ENCODE measurements at places on chromosomes 7 and 10.
A peak's percentile ranks its signal among the peaks of the same experiment; 100 is the strongest.

- DNase-seq: no peak
These were observed 97.9 kb upstream of the PALS2 start for GRCh38 chr7:24475166-24475961.

DNA sequence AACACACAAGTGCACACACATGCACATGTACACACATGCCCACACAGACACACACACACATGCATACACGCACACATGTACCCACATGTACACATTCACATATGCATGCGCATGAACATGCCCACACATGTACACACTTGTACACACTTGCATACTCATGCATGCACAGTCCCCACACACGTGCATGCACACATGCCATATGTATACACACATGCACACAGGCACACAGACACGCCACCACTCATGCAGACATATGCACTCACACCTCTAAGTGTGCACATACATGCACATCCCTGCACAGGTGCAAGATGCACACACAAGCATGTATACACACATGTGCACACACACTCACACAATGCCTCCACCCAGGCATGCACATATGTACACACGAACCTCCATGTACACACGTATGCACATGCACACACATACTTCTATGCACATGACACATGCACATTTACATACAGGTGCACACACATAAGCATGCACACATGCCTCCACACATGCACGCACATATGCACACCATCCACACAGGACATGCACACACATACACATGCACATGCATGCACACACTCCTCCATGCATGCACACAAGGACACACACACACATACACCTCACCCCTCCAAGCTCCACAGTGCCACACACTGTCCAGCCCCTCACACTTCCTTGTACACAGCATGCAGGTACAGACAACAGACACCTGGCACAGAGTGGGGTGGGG lies 45.8 kb downstream of the YKT6 start:
- no peak for DNase-seq

DNA sequence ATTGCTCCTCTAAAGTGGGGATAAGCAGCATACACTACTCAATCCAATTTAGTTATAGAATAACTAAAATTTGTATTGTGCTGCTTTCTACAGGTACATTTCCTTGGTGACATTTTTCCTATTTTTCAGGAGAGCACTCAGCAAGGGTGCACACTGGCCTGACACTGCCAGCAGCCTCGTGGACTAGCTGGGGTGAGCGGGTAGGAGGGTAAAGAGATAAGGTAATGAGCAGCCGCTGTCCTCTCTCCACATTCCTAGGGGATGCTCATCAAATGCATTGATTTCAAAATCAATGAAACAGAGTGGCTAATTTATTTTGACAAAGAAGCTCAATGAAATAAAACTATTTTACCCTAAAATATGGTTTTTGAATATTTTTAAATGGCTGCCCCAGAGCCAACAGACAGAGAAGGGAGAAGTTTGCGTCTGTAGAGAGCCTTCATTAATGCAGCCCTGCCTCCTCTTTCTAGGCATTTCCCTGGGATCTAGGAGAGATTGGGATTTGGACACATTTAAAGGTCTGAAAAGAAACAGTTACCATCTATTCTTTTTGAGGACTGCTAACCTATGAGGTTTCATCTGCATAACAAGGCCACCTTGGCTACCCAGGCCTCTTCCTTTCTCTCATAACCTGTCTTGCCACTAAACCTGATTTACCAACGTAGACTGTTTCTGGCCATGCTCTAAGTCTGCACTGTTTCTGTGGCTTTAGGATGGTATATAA lies 561.0 kb downstream of the IPMK start:
- no peak for DNase-seq

DNA sequence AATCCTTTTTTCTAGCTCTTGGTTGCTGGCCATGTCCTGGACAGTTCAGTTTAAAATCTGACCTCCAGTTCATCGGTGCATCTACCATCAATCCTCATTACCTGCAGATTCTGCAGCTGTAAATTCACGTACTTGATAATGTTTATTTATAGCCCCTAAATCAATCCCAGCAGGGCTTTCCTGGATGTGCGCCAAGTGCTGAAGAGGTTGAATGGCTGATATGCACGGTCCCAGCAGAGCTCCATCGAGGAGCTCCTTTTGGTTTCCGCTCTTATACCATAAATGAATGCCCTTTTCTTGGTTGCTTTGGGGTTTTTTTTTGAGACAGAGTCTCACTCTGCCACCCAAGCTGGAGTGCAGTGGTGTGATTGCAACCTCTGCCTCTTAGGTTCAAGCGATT lies 91.2 kb upstream of the CCZ1B start:
- DNase-seq: no peak

GRCh38 chr10:67262675-67263074 lies 336.8 kb downstream of the LRRTM3 start:
- no peak for DNase-seq

DNA sequence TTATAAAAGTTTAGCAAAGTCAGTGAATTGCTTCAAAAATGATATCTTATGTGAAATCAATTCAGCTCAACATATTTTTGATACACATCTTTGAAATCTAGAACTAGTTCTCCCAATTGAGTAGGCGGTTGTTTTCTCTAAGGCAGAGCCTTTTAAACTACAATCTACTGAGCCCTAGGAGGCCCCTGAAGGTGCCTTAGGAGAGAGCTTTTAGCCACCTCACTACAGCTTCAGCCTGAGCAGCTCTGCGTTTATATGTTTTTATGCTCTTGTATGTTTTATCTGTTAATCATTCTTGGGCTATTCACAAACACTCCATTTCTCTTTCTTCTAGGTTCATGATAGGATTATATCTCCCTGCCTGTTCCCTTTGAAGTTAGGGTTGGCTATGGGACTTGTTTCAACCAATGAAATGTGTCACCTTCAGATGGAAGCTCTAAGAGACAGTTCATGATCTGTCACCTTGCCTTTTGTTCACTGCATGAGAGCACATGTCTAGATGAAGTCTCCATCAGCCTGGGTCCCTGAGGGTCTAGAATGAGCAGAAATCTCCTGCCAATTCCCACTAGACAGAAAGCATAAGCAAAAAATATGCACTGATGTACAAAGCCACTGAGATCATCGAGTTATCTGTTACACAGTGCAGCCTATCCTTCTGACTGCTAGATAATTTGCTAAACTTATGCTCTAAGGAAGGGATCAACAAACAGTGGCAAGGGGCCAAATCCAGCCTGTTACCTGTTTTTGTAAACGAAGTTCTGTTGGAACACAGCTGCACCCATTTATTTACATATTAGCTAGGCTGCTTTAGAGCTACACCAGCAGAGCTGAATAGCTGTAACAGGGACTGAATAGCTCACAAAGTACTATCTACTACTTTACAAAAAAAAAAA lies 128.5 kb upstream of the CDK1 start:
- no peak for DNase-seq

DNA sequence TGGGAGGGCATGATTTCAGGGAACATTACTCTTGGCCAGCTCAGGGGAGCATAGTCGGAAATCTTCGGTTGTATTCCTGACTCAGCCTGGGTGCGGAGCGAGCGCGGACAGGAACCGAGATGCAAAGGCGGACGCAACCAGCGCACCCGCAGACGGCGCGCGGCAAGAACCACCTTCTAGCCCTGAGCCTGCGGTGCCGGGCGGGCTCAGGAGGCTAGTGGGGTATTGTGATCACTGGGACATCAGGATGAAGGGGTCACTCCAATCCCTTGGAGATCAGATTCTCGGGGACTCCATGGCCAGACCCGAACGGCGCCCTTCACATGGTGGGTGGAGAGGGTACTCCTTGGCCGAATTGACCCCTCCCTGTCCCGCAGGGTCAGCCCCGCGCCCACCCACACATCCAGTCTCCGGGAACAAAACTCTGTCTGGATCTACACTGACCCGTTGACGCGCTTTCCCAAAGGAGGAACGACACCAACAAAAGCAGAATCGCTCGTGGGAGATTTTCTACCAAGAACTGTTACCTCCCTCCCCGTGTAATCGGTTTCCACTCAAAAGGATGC lies 730.5 kb downstream of the ZWINT start:
- DNase-seq: no peak

- DNase-seq: no peak
These were observed 243.6 kb upstream of the GRB10 start for GRCh38 chr7:51026341-51026740.

- DNase-seq: no peak
These were observed 6.1 kb upstream of the ADGRA1 start for GRCh38 chr10:133081636-133082035.

DNA sequence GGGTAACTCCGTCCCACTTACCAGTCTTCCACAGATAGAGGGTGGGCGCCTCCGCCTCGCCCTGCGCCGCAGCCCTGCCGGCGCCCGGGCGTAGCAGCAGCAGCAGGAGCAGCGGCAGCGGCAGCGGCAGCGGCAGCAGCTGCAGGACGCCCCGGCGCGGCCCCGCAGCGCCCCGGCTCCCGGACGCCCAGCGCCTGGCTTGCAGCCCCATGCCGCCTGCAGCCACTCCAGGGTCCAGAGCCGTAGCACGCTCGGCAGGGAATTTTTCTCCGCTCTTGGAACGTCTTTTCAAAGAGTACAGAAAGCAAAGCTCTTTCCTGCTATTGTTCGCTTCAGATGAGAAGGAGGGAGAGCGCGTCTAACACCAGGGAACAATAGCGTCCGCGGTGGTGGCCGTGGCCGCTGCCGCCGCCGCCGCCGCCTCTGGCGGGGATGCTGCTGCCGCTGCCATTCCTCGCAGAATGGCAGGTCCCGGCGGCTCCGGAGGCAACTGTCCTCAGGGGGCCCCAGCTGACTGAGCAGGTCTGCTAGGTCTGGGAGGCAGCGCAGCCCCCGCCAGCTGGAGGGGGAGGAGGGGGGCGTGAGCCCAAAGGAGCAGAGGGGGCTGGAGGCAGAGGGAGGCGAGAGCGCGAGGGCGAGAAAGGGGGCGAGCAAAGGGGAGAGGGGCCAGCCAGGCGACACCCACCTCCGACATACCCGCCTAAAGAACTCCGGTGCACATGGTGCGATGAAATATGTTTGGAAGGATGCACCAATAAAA lies at the start of gene THSD7A:
Gene THSD7A (minus strand): TSS at position 463 of the 760 bp plus-strand sequence. CDS start 252 bp downstream, at position 211.
- peak; percentile 83 for DNase-seq

DNA sequence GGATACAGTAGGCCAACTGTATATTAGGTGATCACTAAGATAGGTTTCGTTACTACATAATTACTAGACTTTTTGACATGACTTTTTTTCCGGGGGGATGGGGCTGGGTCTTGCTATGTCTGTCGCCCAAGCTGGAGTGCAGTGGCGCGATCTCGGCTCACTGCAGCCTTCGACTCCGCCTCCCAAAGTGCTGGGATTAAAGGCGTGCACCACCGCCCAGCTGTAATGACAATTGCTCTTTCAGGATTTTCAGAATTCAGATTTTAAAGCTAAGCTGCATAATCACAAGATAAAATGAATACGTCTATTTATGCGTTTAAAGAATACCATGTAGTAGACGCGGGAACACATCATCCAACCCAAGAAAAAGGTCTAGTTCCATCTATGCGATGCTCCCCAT lies 982 bp downstream of the IDI1 start:
- DNase-seq: no peak

- DNase-seq: peak; percentile 99
These were observed 140.8 kb downstream of the DGKB start for GRCh38 chr7:14761510-14762296.

DNA sequence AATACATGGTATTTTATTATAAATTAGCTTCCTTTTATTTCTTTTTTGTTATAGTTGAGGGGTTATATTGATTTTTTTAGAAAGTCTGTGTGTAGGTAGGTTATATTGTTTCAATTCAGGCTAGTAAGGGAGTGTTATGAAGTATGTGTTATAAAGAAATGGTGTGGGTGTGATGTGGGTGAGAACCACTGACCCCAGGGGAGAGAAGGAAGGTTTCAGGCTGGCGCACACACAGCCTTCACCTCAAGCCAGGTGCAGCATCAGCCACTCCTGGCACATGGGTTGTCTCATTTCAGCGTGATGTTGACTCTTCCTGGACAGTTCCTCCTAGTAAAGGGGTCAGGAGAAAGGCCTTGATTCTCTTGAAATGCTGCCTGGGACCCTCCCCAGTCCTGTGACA lies 291.3 kb downstream of the POU6F2 start:
- no peak for DNase-seq

- DNase-seq: no peak
These were observed 65.9 kb downstream of the FAM204A start for GRCh38 chr10:118276204-118276603.

GRCh38 chr7:139452958-139453672 lies 30.4 kb downstream of the KLRG2 start:
- no peak for DNase-seq

DNA sequence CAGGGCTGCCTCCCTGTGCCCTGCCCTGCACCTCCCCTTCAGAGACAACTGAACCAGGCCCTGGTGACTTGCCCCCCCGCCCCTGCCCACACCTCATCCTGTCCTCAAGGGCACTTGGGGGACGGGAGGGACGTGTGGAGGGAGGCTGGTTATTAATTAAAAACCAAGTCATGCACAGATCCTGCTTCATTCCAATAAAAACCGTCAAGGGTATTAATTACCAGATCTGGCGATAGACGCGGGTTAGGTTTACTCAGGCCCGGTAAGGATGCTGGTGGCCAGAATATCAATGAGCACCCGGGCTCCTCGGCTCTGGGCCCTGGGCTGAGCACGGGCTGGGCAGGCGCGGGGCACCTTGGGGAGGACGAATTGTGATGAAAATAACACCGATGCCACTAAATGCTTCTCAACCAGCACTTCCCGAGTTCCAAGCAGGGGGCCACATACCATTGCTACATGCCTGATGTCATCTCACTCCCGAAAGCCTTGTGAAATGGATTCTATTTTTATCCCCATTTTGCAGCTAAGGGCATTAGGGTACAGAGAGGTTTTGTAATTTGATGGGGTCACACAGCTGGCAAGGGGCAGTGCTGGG lies 24.5 kb upstream of the GTF2IRD1 start:
- DNase-seq: no peak

GRCh38 chr7:116512520-116513188 lies 12.2 kb upstream of the CAV1 start:
- no peak for DNase-seq

DNA sequence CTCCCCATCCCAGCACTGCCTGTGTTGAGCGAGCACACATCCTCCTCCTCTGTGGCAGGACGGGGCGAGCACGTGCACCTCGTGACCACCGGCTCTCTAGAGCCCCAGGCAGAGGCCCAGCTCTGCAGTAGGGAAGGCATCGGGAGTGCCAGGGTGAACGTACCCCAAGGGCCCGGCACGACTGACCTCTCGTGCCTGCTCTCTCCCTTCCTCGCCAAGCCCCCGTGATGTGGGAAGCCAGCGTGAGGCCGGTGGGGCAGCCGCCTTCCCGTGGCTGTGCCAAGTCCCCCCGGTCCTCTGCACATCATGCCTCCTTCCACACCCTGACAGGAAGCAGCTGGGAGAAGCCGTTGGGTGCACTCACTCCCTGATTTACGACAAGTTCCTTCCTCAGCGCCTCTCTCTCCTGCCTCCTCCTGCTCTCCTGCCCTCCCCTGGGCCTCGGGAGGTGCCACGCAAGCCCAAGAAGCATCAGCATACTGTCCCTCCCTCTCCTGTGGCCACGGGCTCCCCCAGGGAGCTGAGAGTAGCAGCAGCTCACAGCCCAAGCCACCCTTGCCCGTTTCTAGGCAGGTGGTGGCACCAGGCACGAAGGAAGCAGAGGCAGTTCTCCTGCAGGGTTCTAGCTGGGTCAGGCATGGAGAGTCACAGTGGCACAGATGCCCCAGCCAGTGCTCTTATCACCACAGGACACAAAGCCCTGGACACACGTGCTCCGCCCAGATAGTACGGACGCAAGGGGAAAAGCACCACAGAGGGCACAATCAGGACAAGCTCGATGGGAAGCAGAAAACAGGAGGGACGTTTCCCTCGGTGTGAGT lies 47.0 kb downstream of the AMZ1 start:
- peak; percentile 57 for DNase-seq
